ENCODE measurements at places on chromosomes 7 and 10.
A peak's percentile ranks its signal among the peaks of the same experiment; 100 is the strongest.

GRCh38 chr10:73891540-73891939 is 17.2 kb upstream of the CAMK2G start:
- no peak for DNase-seq

- no peak for DNase-seq
These were observed 33.8 kb upstream of the ELMO1 start for GRCh38 chr7:37482505-37482904.

DNA sequence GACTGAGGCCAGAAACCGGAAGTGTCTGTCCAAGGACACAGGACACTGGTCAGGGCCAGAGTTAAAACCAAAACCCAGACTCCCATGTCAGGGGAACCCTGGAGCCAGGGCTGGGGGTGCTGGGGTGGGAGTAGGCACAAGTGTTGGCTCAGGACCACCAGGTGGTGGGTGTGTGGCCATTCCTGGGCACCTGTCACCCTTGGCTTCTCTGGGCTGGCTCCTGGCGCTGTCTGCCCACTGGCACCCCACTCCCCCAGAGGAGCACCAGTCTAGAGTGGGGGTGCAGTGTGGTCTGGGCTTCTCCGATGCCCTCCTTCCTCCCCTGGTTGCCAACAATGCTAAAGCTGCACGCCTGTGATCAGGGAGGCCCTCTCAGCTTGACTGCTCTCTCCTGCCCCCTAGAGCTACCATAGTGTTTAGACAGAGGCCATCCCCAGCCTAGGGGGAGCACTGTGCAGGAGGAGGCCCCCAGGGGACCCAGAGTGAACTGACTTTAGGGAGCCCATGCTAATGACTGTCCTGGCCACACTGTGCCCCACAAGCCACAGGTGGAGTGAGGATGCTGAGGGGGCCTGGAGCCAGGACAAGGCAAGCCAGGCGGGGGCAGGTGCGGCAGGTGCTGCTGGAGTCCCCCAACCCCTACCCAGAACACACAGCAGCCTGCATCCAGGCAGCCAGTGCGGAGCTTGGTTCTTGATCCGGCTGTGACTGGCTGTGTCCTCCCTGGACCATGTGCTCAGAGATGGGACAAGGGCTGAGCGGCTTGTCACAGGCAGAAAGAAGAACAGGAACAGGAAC is 11.0 kb downstream of the RASGEF1A start:
- DNase-seq = peak; percentile 12

- DNase-seq = no peak
These were observed 55.8 kb downstream of the CDHR3 start for GRCh38 chr7:106018566-106019469.

- no peak for DNase-seq
These were observed 25.4 kb upstream of the USP6NL start for GRCh38 chr10:11636697-11637303.

- DNase-seq = no peak
These were observed 138.9 kb downstream of the TNS3 start for GRCh38 chr7:47443049-47443448.

GRCh38 chr10:60914690-60915141 is 29.3 kb downstream of the RHOBTB1 start:
- no peak for DNase-seq

GRCh38 chr10:121556918-121557573 is 41.2 kb downstream of the FGFR2 start:
- no peak for DNase-seq

- no peak for DNase-seq
These were observed 694 bp downstream of the RBM20 start for GRCh38 chr10:110644598-110645462.

DNA sequence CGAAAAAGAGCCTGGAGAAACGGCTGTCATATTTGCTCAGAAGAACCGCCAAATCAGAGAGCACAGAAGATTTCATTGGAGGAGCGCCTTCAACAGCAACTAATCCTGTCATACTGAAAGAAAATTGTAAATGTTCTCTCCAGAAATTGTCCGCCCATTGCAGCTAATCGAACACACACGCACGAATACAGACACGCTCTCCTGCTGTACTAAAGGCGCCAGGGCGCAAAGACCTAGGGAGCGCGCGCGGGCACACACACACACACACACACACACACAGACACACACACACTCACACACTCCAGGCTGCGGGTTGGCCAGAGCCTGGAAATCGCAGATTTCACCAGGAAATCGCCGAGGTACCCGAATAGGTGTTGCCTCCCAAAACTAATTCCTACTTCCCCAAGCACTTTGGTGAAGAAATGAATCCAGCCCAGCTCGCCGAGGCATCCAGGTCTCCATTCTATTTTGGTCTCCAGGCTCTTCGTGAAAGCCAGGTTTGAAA is at the start of gene CHRM2:
TSS of gene CHRM2 (plus strand) at position 157 of the 505 bp plus-strand sequence. CDS start 146,214 bp downstream, outside the sequence.
- DNase-seq = no peak

DNA sequence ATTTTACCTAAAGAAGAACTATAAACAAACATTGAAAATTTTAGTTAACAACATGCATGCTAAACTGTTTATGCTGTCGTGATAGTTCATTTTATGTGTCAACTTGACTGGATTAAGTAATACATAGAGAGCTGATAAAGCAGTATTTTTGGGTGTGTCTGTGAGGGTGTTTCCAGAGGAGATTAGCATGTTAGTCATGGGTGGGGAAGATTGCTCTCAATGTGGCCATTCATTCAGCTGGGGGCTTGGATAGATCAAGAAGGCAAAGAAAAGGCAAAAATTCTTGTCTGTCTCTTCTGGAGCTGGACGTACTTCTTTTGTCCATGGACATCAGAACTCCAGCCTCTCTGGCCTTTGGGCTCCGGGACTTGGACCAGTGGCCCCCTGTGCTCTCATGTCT is 172.9 kb upstream of the SEMA3E start:
- no peak for DNase-seq

DNA sequence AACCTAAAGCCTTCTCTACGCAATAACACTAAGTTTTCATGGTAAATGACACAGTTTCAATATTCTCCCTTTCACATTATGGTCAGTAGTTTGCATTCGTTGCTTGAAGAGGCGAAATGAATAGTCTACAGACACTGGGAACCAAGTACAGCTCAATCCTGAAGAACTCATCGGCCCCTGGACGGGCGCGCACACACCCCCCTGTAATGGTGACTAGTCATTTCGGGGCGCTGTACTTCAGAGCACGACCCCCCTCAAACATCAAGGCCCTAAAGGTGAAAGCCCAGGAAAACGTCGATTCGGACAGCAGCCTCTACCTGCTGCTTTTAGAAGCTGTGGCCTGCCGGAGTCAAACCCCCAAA is 1.0 kb downstream of the NT5C2 start:
- no peak for DNase-seq

DNA sequence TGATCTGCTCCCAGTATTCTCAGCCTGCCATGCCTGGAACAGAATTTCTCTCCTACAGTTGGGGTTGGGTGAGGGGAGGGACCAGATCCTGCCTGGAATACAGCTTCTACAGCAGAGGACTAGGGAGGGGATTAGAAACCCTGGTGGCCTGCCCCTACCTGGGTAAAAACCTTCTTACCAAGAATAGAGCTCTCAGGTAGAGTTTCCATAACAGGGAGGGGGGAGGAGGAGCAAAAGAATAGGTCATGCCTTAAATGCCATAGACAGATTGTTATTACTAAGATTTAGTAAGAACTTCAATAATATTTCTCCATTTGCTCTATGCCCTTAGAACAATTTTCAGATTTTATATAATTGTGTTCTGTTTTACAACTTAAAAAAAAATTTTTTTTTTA is 33.5 kb upstream of the TSPAN33 start:
- no peak for DNase-seq

DNA sequence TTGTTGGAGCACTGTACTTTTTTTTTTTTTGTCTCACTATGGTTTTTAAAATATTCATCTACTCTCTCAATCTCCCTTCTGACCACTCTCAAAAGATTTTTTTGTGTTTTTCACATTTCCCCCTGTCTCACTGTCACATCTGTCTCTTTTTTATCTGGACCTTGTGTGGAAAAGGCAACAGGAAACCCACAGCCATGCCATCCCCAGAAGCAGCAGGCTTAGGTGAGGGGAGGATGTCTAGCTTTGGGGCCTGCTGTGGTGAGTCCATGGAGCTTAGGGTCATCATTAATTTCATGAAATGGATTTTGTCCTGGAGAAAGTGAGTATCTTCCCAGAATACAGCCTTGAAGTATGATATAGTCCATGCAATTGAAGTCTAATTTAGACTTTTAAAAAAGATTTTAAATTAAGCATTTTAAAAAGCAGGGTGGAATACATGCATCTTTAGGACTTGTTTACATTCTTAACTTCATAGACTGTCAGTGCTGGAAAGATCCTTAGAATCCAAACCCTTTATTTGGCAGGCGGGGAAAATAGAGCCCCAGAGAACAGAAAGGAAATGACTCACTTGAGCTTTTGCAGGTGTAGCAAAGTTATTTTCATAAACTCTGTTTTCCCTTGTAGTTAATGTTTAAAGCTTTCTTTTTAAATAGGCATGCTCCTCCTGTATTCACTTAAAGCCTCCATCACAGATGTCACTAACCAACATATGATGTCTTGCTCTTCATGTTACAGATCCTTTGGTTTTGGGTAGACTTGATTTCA is 25.1 kb downstream of the MINDY4 start:
- DNase-seq = no peak

GRCh38 chr10:31697271-31698180 is 231.1 kb downstream of the ARHGAP12 start:
- DNase-seq = no peak

GRCh38 chr7:21702303-21702702 is 159.5 kb downstream of the DNAH11 start:
- no peak for DNase-seq

- no peak for DNase-seq
These were observed 176.3 kb downstream of the DGKI start for GRCh38 chr7:137670222-137671064.

DNA sequence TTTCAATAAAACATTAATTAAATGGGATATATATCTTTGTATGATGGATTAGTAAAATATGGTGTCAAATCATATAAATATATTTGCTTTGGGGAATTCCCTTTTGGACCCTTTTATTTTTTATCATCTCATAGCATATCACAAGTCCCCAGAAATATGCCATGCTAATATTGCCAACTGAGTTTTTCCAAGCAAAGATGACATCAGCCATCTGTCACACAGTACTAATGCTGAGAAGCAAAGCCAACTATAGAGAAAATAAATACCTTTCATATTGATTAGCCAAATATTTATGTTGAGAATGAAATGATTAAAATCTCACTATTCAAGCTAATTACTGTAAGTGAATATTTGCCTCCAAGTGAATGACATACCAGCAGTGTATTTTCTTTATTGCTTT is 575.3 kb downstream of the ETV1 start:
- DNase-seq = no peak

- DNase-seq = no peak
These were observed 89.5 kb downstream of the VWDE start for GRCh38 chr7:12314199-12314598.

DNA sequence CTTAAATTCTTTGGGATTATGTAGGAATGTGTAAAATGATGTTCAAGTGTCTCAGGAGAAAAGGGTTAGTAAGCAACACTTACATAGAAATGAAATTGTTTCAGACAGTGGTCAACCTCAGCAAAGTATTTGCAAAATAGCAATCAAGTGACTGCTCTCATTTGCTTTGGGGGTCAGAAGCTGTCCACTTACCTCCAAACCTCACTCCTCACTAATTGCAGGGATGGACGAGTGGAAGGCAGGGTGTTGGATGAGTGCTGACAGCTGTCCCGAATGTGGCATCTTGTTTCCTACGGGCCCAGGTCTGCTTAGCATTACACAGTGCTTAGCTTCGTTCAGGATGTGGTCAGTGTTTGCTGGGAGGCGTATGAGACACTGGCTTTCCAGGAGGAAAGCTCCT is 437.0 kb downstream of the SUGCT start:
- no peak for DNase-seq

DNA sequence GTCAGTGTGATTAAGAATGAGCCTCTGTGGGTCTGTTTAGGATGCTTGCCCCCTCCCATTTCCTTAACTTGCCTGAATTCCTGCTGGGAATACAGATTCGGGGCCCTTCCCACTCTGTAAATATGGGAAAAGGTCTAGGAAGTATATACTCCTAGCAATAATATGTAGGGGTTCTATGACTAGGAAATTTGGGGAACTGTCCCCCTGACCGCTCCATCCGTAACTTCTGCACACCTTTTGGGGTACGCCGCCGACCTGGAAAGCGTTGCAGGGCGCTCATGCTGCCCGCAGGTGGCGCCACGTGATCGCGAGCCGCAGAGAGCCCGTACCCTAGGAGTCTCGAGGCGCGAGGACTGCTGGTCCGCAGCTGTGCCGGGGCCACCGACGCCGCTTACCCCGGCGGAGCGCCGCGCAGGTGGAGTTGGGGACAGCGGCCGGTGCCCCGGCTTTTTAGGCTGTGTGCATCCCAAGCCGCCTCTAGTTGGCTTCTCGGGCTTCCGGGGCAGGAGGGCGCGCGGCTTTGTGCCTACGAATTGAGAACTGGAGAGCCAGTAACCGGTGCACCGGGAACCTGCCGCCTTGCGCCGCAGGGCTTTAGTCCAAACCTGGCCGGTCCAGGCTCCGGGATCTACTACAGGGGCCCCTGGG is 656 bp upstream of the CNNM2 start:
- peak; percentile 77 for DNase-seq

DNA sequence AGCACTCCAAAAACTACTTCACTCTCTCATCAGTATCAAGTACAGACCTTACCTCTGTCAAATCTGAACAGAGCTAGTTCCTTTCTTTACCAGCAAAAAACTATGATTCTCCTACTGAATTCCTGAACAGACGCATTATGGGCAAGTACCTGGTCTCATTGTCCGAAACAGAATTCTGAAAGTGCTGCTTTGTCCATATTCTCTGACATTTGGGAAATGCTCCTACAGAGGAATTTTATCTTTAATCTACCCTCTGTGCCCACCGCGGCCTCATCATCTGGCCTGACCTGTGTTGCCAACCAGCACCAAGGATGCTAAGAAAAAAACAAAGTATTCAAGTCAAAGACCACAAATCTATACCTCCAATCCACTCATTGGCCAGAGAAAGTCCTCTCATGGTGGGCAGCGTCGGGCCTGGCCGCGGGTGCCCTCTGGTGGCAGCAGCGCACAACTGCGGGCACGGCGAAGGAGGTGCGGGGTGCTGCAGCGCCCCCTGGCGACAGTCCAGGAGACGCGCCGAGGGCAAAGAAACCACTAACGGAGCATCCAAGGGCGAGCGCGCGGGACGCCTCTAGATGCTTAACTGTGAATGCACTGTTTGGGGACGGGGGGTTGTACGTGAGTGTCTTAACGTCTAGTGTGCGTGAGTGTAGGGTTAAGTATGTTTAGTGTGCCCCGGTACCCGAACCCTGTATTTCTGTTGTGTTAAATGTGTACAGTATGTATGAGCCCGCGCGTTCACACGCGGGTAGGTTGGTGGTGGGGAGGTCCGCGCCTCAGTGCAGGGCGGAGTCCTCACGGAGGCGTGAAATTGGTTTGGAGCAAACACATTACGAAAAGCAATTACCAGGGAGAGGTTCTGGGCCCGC is 5.0 kb upstream of the GBX1 start:
- peak; percentile 69 for DNase-seq

Measured in mesothelial cell of epicardium (in vitro differentiated cells).